ENCODE measurements at places on chromosomes 3 and 15.

GRCh38 chr15:29542994-29543393 is 273.4 kb upstream of the NSMCE3 start:
- no peak for DNase-seq

GRCh38 chr3:10763248-10763620 is 52.8 kb upstream of the SLC6A11 start:
- DNase-seq: no peak

DNA sequence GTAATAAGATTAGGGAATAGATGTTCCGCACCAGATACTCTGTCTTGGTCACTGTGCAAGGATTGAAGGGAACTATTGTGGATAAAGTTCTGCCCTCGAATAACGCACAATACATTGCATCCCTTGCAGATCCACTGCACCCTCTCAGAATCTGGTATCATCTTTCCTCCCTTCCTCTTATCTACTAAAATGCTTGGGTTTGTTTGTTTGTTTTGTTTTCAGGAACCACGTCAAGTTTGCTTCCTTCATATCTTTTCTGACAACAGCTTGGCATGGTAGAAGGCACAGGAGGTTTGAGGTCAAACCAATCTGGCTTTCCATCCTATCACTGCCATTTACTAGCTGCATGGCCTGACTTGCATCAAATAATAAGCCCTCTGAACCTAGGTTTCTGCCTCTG is 2.0 kb upstream of the FSTL1 start:
- DNase-seq: no peak

- peak; percentile 19 for DNase-seq
Measured at GRCh38 chr3:9503283-9503682, 50.3 kb downstream of the LHFPL4 start.

DNA sequence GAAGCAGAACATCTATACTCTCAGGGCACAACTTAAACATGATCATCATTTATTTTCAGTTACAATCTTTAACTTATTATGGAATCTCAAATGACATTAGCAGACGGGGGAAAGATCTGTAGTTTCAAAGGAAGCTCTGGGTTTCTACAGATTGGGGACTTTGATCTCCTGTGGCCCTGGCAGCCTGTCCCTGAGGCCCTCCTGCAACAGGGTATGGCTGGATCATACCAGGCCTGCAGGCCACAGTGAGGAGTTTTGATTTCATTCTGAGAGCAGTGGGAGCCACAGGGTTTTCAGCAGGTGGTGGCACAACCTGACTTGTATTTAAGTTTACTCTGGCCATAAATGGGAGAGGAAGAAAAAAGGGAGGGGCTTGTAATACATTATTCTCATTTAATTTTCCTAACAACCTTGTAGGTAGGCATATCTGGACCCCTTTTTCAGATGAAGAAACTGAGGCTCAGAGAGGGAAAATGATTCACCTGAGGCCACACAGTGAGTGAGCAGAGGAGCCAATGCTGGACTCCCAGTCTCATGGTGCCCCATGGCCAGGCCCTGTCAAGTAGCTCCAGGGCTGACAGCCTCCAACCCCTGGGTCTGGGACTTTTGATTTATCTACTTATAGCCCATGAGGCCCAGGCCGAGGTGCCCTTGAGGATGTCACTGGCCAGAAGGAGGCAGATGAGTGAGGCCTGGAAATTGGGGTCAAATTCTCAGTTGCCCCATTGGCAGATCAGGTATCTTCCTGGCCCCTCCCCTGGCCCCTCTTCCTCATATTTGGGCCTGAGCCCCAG is 71.0 kb downstream of the ATP2B2 start:
- DNase-seq: no peak

GRCh38 chr15:88142121-88142520 is 114.4 kb downstream of the NTRK3 start:
- no peak for DNase-seq

DNA sequence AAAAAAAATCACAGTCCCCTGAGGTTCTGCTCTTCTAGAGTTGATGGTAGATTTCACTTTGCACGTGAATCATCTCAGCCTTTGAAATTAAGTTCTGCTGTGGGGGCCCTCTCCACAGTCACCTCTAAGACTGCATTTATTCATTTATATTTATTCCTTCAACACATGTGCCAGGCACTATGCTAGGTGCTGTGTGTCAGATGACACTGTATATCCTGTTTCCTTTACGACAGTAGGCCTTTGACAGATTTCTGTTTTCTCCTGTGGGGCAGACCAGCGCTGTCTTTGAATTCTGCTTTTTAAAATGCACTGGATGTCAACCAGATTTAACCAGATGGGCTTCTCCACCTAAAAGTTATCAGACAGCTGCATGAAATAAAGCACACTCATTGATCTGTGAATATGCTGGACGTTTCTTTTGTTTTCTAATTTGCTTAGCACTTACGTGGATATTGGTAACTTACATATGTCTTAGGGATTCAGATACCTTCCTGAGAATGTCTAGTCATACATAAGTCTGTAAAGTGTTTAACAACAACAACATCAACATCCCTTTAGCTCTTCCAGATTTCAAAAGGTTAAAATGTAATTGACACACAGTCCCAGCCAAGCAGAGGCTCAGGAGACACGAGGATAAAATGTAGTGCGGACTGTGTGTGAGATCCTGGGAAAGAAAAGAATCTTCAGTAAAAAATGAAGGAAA is 525.5 kb upstream of the MCTP2 start:
- no peak for DNase-seq

DNA sequence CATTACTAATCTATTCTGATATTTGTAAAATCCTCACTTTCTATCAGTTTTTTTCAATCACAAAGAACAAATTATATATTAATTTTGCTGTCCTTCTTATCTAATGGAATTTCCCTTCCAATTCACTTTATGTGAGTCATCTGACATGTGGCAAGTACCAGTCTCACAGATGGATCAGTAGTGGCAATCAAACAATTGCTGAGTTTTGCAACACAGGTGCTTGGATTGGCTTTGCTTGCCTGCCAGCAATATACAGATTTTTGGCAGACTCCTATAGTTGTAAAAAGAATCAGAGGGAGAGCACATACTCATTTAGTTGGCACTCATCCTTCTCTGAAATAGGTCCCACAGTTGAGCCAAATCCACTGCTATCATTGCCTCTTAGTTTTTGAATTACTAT is 83.7 kb downstream of the BCHE start:
- DNase-seq: no peak

DNA sequence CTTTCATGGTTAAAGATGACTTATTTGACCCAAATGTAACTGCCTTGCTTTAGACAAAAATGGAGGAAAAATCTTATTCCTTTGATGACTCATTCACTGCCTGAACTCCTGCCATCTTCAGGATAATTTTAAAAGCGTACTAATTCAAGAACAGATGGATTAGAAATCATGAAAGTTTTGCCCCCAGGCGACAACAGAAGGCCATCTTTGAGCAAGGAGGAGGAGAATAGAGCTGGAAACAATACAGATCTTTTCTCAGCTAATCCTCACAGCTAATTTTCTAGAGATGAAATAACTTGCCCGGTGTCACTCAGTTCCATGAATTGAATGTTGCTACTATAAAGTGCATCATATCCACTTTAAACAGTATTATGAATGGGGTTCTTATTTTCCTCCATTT is 324.7 kb upstream of the RARB start:
- DNase-seq: no peak

DNA sequence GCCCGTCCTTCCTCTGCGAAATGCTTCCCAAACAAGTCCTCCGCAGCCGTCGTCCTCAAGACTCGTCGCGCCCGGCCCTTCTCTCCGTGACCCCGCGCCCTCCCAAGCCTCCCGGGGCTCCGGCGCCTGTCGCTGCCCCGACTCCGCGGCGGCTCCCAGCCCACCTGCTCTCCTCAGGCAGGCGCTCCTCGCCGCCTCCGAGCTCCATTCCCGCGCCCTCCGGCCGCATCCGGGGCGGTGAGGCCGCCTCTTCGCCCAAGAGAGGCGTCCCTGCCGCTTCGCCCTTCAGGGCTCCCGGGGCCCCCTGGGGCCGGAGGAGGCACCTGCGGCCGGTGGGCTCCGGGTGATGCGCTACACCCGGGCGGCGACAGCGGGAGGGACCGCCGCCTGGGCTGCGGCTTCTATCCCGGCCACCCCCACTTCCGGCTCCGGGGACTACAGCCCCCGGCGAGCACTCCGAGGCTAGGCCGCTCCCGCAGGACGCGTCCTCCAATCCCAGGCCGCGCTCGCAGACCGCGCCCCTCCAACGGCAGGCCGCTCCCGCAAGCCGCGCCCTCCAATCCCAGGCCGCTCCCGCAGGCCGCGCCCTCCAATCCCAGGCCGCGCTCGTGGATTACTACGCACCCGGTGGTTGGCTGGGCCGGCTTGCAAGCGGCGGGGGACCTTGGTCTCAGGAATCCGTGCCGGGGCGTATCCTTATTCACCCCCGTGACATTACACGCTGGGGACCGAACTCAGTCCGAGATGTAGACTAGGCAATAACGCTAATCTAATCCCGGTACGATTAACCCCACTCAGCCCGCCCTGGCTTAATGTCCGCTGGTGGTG is at the start of gene RUBCN:
RUBCN (minus strand) TSS at position 414 of the 828 bp plus-strand sequence; CDS start at position 229, 185 bp downstream.
- DNase-seq: peak; percentile 79

- no peak for DNase-seq
Measured at GRCh38 chr15:66170042-66170441, 83.5 kb downstream of the MEGF11 start.

- DNase-seq: no peak
Measured at GRCh38 chr3:52682016-52682415, 3.7 kb downstream of the PBRM1 start.

DNA sequence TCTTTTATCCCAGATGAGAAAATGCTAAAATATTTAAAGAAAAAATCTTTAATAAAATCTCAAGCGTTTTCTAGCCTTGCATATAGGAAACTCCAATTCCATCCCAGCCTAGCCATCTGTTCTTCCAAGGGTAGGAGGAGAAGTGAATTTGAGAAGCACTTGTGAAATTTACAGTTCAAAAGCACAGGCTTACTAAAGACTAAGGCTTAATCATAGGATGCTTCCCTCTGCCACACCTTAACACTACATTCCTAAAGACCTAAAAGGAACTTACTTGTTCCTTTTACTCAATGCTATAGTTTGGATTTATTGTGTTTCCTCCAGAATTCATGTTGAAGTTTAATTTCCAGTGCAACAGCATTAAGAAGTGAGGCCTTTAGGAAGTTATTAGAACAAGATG is 764.8 kb upstream of the CADM2 start:
- DNase-seq: no peak

DNA sequence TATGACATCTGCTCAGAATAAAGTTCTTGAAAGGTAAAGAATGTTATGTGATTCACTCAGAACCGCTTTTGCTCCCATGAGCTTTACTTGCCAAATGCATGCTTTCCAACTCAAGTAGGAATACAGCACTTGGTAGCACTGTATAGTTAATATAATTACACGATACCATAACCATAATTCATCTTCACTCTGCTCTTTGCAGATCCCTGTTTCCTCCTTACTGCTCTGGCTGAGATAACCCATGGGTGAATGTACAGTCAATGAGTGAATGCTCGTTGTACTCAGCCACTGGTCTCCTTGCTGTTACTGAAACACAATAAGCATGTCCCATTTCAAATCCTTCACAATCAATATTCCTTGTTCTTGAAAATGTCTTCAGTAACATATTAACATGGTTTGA is 550.0 kb downstream of the FGF12 start:
- DNase-seq: no peak

GRCh38 chr3:98008855-98009254 is 26.3 kb downstream of the GABRR3 start:
- no peak for DNase-seq

Measured in AG09319 (cell line).